ENCODE measurements at places on chromosomes 3 and 15.

DNA sequence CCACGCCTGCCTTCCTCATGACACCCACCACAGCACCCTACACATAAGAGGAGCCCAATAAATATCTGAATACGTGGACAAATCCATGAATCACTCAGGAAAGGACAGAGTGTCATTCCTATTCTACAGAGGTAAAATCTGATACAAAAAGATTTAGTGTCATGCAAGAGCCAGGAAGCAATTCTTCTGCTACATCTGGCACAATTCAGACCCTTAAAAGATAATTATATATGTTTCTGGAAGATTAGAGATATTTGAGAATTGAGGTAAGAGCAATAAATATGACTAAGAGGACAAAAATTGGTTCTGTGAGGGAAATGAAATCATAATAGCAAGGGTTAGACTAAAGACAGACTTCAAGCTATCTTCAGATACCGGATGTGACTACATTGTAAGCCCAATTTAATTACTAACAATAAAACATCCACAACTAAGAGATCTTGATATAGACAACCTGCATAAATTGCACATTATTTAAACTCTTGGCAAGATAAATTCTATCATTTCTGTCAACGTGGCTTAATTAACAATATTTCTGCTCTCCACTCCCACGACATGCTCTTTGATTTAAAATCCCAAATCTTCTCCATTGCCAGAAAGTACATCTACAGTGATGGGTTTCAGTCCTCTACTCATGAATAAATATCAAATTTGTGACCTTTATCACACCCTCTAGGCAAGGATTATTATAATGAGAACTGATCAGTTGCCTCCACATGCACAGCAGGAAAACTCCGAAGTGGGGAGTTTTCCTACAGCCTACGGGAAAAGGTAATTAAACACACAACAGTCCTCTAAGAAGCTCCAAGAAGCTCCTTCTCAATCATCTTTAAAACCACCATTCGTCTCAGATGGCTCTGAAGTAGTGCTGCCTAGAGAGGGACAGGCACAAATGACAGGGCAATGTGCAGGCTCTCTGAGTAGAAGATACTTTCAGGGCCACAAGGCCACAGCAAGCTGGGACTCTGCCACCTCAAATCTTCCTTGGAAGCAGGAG lies 32.6 kb downstream of the MB21D2 start:
- no peak for DNase-seq

- DNase-seq = no peak
Observed at GRCh38 chr15:99755692-99756409, 22.6 kb upstream of the LYSMD4 start.

- DNase-seq = no peak
Observed at GRCh38 chr15:101852356-101852755, 40.4 kb downstream of the OR4F15 start.

- DNase-seq = no peak
Observed at GRCh38 chr15:91476861-91477260, 376.6 kb upstream of the SLCO3A1 start.

GRCh38 chr3:115423170-115423569 lies 200.1 kb upstream of the GAP43 start:
- DNase-seq = no peak

DNA sequence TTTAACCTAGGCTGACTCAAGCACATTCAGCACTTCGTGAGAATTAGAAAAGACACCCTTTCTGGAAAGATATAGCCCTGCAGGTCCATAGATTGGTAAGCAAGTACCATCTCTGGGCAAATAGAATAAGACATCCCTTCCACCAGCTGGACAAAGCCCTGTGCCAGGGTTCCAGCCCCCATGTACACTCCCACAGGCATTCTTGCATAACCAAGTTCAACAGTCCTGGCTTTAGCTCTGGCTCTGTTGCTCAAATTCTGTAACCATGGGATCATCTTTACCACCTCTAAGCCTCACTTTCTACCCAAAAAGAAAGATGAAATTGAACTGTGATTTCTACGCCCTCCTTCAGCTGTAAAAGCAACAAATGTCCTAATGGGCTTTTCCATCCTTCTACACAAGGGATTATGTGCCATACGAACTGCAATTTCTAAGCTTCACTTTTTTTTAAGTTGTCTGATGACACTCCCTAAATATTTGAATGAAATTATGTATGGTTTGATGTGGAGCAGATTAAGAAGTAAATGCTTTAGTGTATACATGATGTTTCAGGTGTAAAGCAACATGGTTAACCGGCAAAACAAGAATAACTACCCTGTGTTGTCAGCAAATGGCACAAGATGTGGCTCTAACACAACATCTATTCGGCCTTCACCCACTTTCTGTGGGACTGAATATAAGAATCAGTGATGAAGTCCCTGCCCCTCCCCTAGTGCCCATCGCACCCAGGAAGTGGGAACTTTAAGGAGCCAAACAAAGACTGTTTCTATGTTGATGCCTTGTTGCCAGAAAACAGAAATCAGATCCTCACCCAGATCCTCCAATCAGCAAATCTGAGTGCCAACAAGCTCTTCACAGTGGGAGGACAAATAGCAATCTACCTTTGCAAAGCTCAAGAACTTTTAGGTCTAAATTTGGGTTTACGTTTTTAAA lies 165.7 kb downstream of the P3H2 start:
- no peak for DNase-seq

DNA sequence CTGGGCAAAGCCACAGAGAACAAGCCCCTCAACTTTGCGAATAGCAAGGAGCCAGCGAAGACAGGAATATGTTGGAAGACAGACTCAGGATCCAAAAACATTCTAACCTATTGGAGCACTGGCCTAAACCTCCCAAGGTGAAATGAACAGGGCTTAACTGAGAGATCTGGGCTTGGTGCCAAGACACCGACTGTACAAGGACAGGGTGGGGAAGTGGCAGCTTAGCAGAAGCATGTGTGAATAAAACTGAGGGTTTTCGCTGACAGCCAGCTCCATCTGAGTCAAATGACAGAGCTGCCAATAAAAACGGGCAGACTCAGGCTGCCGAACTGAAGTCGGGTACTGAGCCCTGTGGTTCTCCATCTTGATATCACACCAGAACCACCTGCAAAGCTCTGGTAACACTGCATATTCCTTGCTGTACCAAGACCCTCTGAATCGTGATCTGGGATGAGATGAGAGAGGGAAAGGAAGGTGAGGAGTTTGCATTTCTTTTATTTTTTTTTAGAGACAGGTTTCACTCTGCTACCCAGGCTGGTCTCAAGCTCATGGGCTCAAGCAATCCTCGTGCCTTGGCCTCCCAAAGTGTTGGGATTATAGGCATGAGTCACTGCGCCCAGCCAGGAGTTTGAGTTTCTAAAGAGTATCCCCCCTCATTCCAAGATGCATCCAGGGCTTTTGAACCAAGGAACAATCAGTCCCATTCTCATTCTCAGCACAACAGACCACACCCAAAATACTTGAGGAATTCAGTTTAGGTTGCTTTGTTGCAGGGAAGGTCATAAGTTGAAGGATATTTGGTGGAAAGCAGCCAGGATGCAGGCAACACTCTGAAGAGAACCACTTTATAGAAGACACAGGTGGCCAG lies 6.0 kb upstream of the PLCB2 start:
- DNase-seq = no peak

DNA sequence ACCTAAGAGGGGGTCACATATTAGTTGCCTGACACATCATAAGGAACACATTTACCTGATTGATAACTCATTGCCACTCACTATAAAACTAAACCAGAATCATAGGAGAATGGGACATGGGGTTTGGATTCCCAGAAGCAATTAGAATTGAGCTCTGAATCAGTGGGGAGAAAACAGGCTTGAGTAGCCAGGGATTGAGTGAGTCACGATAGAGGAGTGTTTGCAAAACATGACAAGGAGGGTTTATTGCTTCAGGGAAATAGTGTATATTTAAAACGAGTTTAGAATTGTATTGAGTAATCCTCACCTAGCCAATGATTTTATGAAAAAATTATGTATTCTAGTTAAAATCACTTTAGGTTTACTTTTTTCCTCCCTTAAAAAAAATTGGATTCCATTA lies 101.1 kb upstream of the THRB start:
- DNase-seq = no peak

DNA sequence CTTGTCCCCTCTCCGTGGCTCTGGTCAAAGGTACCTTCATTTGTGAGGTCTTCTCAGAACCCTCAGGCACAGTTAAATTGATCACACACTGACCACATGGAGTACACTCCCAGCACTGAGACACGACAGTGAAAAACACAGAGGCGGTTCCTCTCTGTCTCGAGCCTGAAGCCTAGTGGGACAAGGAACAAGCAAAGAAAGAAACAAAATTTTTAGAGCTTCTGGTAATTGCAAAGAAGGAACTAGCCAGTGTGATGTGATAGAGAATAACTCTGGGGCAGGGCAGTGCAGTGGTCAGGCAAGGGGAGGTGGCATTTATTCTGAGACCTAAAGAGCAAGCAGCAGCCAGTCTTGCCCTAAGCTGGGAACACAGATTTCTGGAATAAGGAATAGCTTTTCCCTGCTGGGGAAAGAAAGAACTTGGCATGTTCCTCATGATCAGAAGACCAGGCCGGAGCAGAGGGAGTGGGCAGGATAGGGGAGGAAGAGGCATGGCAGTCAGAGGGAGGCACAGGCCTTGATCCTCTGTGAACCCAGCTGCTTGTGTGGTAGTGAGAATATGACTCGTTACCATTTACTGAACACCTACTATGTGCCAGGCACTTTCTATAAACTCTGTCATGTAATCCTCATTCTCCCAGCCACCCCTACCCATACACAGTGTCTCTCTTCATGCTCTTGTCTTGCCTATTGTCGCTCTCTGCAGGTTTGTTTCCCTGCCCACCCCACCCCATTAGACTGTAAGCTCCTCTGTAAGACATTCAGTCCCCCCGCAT lies 262.3 kb upstream of the HES1 start:
- no peak for DNase-seq

GRCh38 chr3:55816794-55817576 lies 329.9 kb upstream of the WNT5A start:
- DNase-seq = no peak

GRCh38 chr15:56523521-56523920 lies 58.6 kb upstream of the MNS1 start:
- DNase-seq = no peak

- DNase-seq = no peak
Observed at GRCh38 chr3:113831103-113831355, 7.6 kb upstream of the GRAMD1C start.

GRCh38 chr15:62344806-62345539 lies 179.9 kb upstream of the C2CD4B start:
- DNase-seq = peak; percentile 17

DNA sequence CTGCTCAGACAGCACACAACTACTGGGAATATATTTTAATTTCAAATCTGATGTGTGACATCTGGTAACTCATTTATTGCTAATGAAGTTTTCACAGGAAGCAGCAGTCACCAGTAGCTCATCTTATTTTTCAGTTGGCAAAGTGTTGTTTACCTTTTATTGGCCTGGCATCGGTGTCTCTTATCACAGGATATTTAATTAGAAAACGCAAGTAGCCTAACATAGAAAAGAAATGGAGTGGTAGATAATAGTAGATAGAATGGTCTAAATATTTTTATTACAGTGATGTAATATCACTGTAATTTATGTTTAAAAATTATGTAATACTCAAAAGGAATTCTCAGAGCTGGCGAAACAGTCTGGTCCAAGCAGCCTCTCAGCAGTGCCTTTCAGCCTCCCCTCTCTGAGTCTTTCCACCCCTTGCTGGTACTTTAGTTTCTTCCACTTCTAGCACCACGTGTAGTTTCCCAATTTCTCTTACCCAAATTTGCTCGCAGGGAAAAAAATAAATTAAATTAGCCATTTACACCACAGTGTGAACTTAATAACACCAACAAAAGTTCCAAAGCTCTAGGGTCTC lies 31.9 kb downstream of the AGTR1 start:
- no peak for DNase-seq

GRCh38 chr15:52558196-52558595 lies 10.6 kb downstream of the ARPP19 start:
- peak; percentile 7 for DNase-seq

- no peak for DNase-seq
Observed at GRCh38 chr3:115657168-115657567, 33.9 kb downstream of the GAP43 start.

DNA sequence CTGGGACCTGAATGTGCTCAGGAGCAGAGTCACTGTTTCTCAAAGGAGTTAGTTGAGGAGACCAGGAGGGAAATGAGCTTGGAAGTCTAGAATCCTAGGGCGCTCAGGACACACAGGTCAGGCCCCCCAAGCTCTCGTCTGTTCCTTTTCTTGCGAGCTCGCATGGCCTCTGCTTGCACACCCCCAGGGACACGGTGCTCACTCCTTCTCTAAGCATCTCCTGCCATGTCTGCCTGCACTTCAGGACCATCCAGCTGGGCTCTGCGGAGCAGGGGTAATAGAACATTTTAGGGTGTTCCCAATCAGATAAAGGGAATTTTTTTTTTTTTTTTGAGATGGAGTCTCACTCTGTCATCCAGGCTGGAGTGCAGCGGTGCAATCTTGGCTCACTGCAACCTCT lies 213.2 kb downstream of the XXYLT1 start:
- no peak for DNase-seq

GRCh38 chr3:58466899-58467563 lies 24.9 kb upstream of the KCTD6 start:
- no peak for DNase-seq

- no peak for DNase-seq
Observed at GRCh38 chr3:146626403-146627122, 21.4 kb upstream of the PLSCR5 start.

DNA sequence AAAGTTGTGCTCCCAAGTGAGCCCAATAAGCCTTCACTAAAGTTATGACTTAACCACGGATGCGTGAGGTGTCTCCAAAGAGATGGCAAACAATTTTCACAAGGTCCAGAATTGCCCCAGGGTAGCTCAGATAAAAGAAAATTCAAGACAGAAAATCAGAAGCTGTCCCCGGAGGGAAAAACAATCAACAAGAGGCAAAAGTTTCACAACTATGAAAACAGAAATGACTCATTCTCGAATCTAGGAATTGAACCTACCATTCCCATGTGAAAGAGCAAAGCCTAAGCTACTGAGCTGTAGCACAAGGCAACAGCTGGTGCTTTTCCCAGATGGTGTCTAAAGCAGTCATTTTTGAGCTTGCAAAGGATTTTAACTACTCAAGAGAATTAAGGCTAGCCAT lies 33.5 kb upstream of the MKRN3 start:
- DNase-seq = no peak

GRCh38 chr15:41811432-41812195 lies 16.3 kb upstream of the JMJD7 start:
- peak; percentile 76 for DNase-seq

GRCh38 chr3:180402471-180403073 lies 199.4 kb upstream of the TTC14 start:
- no peak for DNase-seq

DNA sequence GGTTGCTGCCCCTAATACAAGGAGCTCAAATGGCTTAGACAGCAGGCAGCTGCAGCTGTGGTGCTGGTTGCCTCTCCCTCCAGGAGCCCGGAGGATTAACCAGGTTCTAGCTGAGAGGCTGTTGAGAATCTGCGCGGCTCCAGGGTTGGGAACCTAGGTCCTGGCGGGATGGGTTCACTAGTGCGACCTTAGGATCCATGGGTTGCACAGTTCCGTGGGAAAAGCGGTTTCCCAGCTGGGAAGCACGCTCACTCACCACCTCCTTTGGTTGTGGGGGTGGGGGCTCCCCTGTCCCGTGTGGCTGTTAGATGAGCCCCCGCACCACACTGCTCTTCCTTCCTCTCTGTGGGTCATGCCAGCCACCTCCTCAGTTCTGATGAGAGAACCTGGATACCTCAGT lies 375.1 kb upstream of the ARRDC4 start:
- no peak for DNase-seq

- no peak for DNase-seq
Observed at GRCh38 chr3:115709093-115709492, 85.8 kb downstream of the GAP43 start.

GRCh38 chr3:109070211-109070610 lies 47.7 kb downstream of the MORC1 start:
- no peak for DNase-seq
